H9 (cell line): ENCODE measurements at places on chromosomes 4 and X.

DNA sequence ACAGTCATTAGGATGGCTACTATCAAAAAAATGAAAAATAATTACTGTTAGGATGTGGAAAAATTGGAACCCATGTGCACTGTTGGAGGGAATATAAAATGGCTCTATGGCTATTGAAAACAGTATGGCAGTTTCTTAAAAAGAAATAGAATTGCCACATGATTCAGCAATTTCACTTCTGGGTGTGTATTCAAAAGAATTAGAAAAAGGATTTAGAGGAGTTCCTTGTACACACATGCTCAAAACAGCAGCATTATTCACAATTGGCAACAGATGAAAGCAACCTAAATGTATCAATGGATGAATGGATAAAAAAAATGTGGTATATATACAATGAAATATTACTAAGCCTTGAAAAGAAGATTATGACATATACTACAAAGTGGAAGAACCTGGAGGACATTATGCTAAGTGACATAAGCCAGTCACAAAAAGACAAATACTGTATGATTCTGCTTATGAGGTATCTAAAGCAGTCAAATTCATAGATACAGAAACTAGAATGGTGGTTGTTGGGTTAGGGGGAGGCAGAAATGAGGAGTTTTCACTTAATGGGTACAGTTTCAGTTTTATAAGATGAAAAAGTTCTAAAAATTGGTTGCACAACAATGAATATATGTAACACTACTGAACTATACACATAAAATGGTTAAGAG is 123.2 kb downstream of the ELOVL6 start:
- no peaks in the 10 kb centered on the region for H3K27me3 ChIP-seq
- no peak for DNase-seq

DNA sequence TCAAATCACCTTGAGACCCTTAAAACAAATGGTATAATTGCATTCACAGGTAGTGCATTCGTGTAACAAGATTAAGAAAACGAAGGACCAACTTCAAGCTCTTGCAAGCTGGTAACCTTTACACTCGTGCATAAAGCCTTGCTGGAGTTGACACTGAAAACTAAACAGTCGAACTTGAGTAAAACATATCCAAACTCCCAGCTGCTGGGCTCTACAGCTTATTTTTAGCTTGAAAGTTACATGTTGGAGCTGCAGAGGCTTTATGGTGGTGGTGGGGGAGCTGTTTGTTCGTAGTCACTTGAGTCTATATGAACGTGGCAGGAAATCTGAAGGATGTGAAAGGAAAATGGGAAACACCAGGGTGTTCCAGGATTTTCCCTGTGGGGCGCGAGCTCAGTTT is 2.7 kb upstream of the WDR1 start:
- no peak for DNase-seq
- H3K27me3 ChIP-seq = no peaks in the 10 kb centered on the region
- no peak overlapping the region for H3K4me3 ChIP-seq

DNA sequence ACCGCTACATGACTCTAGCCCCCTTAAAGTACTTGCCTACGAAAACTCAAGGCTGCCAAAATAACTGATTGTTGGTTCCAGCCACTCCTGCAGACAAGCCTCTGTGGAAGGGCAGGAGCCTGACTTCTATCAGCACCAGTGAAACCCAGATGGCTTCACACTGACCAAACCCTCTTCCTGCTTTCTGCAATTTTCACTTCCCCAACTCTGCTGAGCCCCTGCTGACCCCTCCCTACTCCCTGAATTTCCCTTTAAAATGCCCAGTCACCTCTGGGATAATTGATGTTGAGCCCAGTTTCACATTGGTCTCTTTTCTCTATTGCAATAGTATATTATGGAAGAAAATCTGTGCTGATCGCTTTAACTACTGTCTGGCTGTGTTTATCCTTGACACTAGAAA is 61.6 kb upstream of the STS start:
- peaks cover 2% of the 10 kb centered on the region for H3K4me1 ChIP-seq
- no peak for DNase-seq
- H3K27ac ChIP-seq = no peak overlapping the region
- H3K27me3 ChIP-seq = no peaks in the 10 kb centered on the region
- no peaks in the 10 kb centered on the region for H3K36me3 ChIP-seq

DNA sequence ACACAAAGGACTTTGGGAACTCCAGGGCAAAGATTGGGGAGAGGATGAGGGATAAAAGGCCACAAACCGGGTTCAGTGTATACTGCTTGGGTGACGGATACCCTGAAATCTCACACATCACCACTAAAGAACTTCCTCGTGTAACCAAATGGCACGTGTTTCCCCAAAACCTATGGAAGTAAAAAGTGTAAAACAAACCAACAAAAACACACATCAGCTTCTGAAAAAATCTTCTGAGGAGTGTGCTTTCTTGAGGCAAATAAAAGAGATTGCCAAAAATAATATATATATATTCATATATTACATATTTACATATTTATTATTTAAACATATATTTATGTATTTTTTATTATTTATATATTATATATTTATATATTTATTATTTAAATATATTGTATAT is 3.9 kb downstream of the P2RY8 start:
- H3K36me3 ChIP-seq = no peaks in the 10 kb centered on the region
- no peak overlapping the region for H3K4me3 ChIP-seq
- no peak overlapping the region for H3K27ac ChIP-seq
- H3K4me1 ChIP-seq = no peaks in the 10 kb centered on the region
- no peaks in the 10 kb centered on the region for H3K27me3 ChIP-seq
- no peak for DNase-seq

DNA sequence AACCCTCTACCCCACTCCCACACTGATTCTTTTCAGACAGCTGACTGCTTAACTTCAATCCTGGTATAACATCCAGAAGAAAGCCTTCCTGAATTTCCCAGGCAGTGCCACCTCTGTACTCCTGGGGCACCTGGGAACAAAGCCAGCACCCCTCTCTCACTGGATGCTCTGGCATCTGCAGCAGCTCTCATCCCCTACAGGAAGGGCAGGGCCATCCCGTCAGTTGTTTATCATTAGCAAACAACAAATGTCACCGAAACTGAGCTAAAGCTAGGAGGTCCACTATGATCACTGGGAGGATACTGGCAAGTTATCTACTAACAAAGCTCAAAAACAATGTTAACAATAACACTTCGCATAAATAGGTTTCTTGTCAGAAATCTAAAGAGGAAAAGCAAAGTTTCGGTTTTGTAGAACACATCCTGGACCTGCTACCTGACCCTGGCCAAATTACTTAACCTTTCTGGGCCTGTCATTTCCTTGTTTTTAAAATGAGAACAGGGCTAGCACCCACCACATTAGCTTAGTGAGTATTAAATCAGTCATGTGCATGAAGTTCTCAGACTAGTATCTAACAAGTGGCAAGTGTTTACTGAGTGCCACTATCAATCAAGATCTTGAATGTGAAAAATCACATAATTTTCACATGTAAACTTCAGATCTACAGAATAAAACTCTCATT is 86.6 kb downstream of the NR3C2 start:
- 0 out of 2 replicates have a peak, but pooled peaks cover 2% of the 10 kb centered on the region for H3K4me1 ChIP-seq
- H3K4me3 ChIP-seq = no peak overlapping the region
- no peaks in the 10 kb centered on the region for H3K36me3 ChIP-seq
- DNase-seq = no peak
- no peak overlapping the region for H3K27ac ChIP-seq

GRCh38 chrX:47047989-47048388 is 30.3 kb upstream of the RGN start:
- no peak overlapping the region for H3K27ac ChIP-seq
- no peaks in the 10 kb centered on the region for H3K27me3 ChIP-seq
- H3K36me3 ChIP-seq = peaks cover 8% of the 10 kb centered on the region

DNA sequence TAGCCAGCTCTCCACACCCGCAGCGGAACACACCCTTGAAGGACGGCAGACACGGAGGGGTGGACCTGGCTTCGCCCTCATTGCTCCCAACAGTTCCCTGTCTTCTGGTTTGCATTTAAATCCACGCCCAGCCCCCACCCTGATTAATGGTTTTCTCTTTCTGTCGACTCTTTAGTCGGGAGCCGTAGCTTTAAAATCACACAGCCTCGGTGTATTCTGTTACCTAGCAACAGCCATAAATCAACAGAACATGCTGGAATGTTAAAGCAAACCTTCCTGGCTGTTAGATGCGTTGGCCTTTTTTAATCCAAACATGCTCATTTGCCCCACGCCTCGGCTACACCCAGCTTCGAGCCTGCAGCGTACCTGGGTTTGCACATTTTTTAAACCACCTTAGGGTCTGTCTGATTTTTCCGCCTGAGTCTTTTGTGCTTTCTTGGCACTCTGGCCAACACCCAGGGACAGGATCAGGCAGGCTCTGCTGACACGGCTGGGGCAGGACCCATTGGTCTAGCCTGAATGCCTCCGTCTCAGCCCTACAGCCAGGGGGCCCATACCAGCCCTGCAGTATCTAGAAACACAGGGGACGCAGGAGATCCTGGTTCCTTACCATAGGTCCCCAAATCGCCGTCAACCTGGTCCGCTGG is 21.4 kb upstream of the PPP2R2C start:
- H3K4me3 ChIP-seq = no peak overlapping the region
- H3K27ac ChIP-seq = no peak overlapping the region
- H3K4me1 ChIP-seq = no peaks in the 10 kb centered on the region
- H3K27me3 ChIP-seq = no peaks in the 10 kb centered on the region

GRCh38 chr4:56995525-56995924 is 16.8 kb downstream of the POLR2B start:
- DNase-seq = no peak
- H3K27me3 ChIP-seq = no peaks in the 10 kb centered on the region
- no peak overlapping the region for H3K4me3 ChIP-seq

DNA sequence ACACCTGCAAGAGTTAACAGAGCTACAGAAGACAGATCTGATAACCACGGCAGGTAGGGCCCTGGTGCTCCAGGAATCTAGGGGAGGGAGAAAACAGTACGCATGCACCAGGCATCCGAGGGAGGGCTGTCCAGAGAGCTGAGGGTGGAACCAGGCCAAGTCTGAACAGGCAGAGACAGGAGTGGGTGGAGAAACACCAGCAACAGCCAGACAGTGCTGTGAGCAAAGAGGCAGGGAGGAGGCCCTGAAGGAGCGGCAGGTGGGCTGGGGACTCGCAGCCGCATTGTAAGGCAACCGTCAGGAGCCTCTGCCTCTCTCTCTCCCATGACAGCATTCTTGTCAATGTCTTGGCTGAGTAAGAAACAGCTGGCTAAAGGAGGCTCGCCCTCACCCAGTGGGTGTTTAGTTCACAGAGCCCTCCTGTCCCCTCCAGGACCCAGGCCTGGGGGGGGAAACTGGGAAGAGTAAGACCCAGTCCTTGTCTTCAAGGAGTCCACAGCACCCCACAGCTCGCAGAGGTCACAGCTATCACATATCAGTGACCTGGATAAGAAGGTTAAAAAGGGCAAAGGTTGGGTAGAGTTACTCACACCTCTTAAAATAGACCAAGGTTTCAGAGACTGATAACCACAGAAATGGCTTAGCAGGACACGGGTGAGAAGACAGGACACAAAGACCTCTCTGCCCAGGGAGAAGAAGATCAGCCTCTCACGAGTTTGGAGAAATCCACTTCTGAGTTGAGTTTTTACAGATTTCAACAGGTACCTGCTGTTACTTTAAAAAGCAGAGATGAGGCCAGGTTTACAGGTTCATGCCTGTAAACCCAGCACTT is 10.5 kb downstream of the ACSL1 start:
- no peaks in the 10 kb centered on the region for H3K4me1 ChIP-seq
- H3K27me3 ChIP-seq = no peaks in the 10 kb centered on the region
- no peak overlapping the region for H3K27ac ChIP-seq
- H3K36me3 ChIP-seq = no peaks in the 10 kb centered on the region
- H3K4me3 ChIP-seq = no peak overlapping the region

DNA sequence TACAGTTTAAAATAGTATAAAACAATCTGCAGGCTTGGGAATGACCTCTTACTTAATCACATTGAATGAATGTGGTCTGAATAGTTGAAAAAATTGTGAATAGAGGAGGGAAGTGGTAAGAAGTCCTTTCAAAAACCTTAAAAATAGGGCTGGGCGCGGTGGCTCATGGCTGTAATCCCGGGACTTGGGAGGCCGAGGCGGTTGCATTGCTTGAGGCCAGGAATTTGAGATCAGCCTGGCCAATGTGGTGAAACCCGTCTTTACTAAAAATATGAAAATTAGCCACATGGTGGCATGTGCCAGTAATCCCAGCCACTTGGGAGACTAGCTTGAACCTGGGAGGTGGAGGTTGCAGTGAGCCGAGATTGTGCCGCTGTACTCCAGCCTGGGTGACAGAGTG is 36.5 kb downstream of the HERC3 start:
- H3K27ac ChIP-seq = no peak overlapping the region
- H3K27me3 ChIP-seq = no peaks in the 10 kb centered on the region
- peaks cover 11% of the 10 kb centered on the region for H3K36me3 ChIP-seq
- no peak overlapping the region for H3K4me3 ChIP-seq
- H3K4me1 ChIP-seq = no peaks in the 10 kb centered on the region

DNA sequence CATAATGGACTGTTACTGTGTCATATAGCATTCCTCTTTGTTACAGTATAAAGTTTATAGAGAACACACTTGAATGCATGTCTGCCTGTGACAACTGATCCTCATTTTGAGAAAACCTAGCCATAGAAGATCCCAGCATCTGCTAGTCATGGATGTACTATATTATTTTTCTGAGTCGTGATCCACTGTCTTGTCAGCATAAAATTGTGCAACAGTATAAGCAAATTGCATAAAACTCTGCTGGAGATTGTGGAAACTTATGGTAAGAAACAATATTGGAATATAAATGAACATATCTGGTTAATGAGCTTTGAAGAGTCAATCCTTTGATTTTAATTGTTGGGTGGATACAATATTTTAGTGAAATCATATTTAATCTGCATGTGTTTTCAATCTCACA is 3.6 kb downstream of the NEIL3 start:
- H3K4me3 ChIP-seq = no peak overlapping the region
- no peak overlapping the region for H3K27ac ChIP-seq

GRCh38 chr4:109879636-109880314 is 31.9 kb downstream of the LRIT3 start:
- no peak overlapping the region for H3K27ac ChIP-seq
- no peak for DNase-seq
- no peak overlapping the region; the same call in 2 of the 3 replicates for H3K4me3 ChIP-seq

- no peaks in the 10 kb centered on the region for H3K36me3 ChIP-seq
- H3K4me1 ChIP-seq = no peaks in the 10 kb centered on the region
- no peak overlapping the region for H3K4me3 ChIP-seq
- no peak for DNase-seq
- H3K27me3 ChIP-seq = no peaks in the 10 kb centered on the region
Measured at GRCh38 chr4:98864560-98864959, 64.4 kb downstream of the EIF4E start.

DNA sequence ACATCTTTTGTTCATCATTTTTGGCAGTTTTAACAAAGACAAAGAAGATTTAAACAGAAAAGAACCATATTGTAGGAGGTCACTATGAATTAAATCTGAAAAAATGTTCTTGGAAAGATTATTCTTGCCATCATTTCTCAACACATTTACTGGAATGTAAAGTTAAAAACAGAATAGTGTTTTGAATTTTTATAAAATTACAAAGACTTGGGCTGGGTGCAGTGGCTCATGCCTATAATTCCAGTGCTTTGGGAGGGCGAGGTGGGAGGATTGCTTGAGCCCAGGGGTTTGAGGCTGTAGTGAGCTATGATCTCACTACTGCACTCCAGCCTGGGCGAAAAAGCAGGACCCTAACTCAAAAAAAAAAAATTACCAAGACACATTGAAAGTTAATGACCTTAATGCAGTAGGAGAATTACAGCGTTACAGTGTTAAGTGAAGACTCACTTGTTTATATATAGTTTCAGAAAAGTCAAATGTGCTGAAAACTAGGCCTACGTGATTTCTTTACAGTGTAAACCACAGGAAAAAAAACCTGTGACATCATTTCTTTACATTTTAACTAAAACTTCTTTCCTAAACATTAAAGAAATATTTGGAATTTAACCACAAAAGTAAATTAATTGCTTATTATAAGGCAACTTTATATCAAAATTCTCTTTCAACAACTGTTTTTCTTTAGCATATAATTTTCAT is 7.9 kb downstream of the FAM13A start:
- peaks cover 8% of the 10 kb centered on the region for H3K36me3 ChIP-seq
- H3K4me3 ChIP-seq = no peak overlapping the region
- peaks cover 3% of the 10 kb centered on the region; the same call in 1 of the 2 replicates for H3K4me1 ChIP-seq
- no peaks in the 10 kb centered on the region for H3K27me3 ChIP-seq
- no peak overlapping the region for H3K27ac ChIP-seq
